T-cell (primary cell): ENCODE measurements at places on chromosomes 5 and 9.

- DNase-seq, result no peak
Measured at GRCh38 chr5:127003798-127004495, 26.4 kb downstream of the MARCHF3 start.

DNA sequence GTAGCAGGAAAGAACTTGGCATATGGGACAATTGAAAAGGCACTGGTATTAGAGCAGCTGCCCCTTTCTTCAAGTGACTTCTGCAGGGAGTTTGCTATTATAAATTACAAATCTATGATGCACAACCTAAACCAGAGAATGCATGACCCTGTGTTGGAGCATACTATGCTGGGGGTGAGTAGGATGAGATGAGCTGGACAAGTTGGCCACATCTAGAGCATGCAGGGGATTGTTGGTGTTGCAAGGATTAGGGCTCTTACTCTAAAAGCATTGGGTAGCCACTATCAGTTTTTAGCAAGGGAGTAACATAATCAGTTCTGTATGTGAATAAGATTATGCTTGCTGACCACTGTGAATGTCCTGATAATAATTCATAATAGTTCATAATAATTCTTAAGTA, 186.7 kb downstream of the KIAA0825 start:
- DNase-seq, result no peak

DNA sequence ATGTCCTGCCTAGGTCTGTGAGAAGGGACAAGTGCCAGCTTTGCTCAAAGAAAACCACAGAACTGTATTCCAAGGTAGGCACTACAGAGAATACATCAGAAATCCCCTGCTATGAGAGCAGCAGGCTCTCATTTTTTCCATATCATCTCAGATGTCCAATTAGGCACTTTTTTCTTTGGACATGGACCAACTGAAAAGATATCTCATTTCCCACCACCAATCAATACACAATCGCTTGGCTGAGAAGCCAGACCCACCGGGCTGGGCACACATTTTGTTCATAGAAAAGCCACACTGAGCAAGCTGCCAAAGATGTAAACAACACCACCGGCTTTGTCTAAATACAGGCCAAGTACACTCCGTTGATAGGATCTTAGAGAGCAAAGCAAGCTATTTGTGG, 25.9 kb downstream of the STOM start:
- DNase-seq, result no peak

DNA sequence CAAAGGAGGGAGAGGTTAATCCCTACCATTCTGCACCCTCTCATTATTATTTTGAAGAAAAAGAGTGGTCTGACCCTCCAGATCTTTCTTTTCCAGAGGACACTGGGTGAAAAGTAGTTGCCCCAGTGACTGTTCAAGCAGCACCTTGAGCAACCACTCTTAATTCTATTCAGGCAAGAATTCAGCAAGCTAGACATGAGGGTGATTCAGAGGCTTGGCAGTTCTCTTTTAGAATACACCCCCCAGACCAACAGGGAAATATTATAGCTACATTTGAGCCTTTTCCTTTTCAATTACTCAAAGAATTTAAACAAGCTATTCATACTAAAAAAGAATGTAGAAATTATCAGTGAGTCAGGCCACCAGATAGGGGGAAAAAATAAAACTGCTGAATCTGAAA, 178.3 kb downstream of the MRPS30 start:
- DNase-seq, result no peak

DNA sequence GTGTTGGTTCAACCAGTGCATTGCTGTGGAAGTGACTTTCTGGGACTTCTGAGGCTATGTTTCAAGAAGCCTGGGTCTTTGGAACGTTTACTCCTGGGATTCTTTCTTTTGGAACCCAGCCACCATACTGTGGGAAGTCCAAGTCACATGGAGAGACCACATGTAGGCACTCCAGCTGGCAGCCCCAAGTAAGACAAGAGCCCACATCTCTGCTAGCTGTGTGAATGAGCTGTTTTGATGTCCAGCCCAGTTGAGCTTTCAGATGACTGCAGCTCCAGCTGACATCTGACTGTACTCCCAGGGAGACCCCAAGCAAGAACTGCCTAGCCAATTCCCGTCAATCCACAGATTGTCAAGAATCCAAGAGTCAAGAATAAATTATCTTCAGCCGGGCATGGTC, 60.1 kb upstream of the SPATA31D4 start:
- no peak for DNase-seq

GRCh38 chr5:16953729-16954128, 17.6 kb upstream of the MYO10 start:
- DNase-seq, result no peak

- DNase-seq, result no peak
Measured at GRCh38 chr9:102185962-102186361, 447.5 kb upstream of the GRIN3A start.

- no peak for DNase-seq
Measured at GRCh38 chr5:108339220-108339619, 42.7 kb downstream of the FBXL17 start.

DNA sequence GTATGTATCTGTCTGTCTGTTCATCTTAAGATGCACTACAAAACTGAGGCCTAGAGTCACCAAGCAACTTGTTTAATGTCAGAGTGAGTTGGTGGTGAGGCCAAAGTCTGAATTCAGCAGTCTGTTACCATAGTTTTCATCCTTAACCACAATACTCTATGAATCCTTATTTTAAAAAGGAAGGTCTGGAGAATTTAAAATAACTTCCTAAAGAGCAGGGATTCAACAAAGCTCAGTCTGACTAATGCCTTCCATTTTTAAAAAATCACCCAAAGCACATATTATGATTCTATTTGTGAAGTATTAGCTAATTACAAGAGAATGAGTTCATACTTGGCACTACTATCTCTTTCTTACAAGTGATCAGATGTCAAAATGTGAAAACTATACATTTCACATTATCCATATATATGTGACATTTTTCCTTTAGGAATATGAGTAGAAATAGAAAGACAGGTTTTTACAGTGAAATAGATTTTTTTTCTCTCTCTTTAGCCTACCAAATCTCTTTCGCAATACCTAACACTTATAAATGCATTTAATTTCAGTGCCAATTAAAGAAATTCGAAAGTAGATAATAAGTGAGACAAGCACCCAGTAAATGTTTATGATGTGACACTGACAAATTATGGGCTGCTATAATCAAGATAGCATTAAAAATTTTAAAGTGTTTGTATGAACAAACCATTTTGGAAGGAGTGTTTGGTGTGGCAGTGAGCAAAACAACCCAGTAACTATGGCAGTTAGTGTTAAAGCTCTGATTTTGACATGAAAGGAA, 102.3 kb upstream of the CDKN2B start:
- DNase-seq, result no peak

- no peak for DNase-seq
Measured at GRCh38 chr5:131459216-131459615, 175.8 kb downstream of the RAPGEF6 start.

DNA sequence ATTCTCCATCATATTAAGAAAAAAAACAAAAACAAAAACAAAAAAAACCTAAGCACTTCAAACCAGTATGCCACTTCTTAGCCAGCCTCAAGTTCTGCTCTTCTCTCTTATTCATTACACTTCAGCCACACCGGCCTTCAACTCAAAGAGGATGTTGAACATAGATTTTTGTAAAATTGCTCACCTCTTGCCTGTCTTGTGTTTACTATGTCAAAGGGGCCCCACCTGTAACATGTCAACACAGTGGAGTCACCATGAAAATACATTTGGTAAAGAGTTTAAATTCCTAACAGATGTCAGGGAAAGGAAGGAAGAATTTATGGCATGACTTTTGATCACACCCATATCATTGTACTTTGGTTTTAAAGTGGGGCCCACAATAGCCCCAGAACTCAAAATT, 121.1 kb upstream of the GHR start:
- DNase-seq, result no peak

DNA sequence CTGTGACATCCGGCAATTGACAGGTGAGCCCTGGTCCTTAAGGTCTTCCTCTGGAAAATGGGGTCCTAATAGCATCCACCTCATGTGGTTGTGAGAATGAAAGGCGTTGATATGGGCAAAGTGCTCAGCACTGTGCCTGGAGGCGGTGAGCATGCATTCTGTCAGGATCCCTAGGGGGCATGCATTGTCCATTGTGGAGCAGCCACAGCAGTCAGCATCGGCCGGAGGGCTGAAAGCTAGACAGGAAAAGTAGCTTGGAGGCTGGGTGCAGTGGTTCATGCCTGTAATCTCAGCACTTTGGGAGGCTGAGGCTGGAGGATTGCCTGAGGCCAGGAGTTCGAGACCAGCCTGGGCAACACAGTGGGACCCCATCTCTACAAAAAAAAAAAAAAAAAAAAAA, 122.2 kb downstream of the LHX2 start:
- DNase-seq, result no peak

- DNase-seq, result no peak
Measured at GRCh38 chr9:17882688-17883594, 304.1 kb downstream of the SH3GL2 start.

GRCh38 chr9:135087489-135087792, at the start of gene OLFM1:
OLFM1 (plus strand) TSS chr9:135087668; CDS start chr9:135087990, 322 bp downstream.
- DNase-seq, result no peak

DNA sequence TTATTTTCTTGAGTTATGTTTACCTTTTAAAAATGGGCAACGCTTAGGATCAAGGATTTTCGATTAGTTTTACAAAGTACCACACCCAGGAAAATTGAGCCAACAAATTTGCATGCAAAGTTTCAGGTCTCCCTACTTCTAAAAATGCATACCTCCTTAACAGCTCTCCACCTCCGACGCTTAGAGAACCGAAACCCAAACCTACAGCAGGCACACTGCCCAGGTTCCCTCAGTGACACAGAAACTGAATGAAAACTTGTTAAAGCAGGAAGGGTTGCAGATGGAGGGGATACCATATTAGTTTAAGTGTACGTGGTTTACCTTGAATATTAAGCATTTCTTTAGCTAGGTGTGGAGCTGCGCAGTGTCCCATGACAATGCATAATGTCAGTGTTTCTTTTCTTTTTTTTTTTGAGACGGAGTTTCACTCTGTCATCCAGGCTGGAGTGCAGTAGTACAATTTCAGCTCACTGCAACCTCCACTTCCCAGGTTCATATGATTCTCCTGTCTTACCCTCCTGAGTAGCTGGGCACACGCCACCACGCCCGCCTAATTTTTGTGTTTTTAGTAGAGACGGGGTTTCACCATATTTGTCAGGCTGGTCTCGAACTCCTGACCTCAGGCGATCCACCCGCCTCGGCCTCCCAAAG, 1.6 kb upstream of the SUB1 start:
- DNase-seq, result peak; percentile 21

- no peak for DNase-seq
Measured at GRCh38 chr5:135504376-135504775, 31.4 kb downstream of the NEUROG1 start.

DNA sequence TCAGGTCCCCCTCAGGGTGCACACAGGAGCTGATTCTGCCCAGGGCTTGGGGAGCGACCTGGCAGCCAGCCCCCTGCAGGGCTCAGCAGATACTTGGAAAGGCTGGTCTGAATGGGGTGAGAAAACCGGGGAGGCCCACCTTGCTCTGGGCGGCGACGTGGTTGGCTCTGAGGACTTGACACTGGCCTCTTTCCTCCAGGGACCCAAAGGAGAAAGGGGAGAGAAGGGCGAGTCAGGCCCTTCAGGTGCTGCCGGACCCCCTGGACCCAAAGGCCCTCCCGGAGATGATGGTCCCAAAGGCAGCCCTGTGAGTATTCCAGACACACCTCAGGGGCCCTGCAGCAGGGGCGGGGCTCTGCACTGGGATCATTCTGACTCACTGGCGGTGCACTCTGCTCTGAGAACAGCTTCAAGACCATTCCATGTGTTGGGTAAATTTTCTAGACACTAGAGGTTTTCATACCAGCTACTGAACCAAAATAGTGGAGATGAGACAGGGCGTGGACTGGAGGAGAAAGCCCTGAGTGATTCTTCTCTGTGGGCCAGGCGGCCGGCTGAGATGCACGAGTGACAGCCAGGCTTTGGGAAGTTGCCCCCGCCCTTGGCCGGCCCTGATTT, 65.9 kb upstream of the FCN2 start:
- DNase-seq, result no peak

- DNase-seq, result no peak
Measured at GRCh38 chr9:71594541-71594940, 173.8 kb downstream of the CEMIP2 start.

DNA sequence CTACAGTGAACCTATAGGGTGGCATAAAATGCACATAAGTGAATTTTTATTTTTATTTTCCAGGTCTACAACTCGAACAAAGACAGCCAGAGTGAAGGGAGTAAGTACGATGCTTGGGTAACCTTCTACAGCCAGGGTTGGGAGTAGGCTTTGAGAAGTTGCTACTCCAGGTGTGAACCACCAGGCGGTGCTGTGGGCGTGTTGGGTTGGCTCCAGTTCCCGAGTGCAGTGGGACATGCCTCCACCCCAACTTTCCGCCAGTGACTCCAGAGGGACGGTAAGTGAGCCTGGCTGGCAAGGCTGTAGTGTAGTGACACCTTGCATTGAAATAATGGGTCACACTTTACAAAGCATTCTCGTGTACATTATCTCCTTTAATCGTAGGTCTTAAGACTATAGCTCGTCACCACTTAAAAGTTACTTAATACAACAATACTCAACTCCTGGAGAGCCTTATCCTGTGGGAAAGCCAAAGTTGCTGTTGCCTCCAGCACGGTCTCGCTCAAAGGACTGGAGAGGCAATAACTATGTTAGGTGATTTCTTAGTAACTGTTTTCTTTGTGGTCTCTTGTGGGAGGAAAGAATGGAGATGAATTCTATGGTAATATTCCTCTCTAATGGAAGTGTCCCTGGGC, 244.0 kb downstream of the ARHGAP26 start:
- DNase-seq, result peak; percentile 17

DNA sequence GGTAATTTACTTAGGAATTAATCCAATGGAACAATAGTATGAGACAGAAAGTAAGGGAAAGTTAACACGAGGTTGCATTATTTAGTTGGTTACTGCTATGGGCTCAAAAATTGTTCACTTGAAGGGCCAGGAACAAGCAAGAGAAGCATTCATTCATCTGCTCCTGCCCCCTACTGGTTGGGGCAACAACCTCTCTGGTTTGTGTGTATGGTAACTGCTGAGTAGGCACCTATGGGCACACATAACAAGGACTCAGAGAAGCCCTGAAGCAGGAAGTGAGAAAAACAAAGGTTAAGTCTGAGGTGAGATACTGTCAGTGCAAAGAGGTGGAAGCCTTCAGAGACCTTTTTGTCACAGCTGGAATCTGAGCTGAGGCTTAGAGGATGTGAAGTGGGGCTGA, 34.4 kb upstream of the RANBP6 start:
- DNase-seq, result no peak

DNA sequence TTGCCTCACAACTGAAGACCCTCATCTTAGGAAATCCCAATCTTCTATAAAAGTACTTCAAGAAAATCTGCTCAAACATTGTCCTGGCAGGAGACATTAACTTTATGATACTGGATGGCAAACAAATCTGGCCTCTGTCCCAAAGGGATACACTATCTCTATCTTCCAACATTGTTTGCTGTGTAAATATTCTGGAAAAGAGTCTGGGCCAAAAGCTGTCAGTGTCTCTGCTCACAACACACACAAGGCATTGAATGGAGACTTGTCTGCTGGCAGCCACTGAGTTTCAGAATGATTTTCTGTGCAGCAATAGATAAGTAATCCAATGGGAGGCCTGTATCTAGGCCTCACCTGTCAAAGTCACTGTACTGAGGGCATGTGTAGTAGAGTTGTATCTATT, 471.1 kb downstream of the DMAC1 start:
- no peak for DNase-seq

GRCh38 chr9:94639061-94639998, at the start of gene FBP1:
FBP1 (minus strand) TSS chr9:94639518; CDS start chr9:94639310, 208 bp downstream.
- DNase-seq, result peak; percentile 28
